Kidney tubule cell (primary cell): ENCODE measurements at places on chromosomes 1 and 21.

DNA sequence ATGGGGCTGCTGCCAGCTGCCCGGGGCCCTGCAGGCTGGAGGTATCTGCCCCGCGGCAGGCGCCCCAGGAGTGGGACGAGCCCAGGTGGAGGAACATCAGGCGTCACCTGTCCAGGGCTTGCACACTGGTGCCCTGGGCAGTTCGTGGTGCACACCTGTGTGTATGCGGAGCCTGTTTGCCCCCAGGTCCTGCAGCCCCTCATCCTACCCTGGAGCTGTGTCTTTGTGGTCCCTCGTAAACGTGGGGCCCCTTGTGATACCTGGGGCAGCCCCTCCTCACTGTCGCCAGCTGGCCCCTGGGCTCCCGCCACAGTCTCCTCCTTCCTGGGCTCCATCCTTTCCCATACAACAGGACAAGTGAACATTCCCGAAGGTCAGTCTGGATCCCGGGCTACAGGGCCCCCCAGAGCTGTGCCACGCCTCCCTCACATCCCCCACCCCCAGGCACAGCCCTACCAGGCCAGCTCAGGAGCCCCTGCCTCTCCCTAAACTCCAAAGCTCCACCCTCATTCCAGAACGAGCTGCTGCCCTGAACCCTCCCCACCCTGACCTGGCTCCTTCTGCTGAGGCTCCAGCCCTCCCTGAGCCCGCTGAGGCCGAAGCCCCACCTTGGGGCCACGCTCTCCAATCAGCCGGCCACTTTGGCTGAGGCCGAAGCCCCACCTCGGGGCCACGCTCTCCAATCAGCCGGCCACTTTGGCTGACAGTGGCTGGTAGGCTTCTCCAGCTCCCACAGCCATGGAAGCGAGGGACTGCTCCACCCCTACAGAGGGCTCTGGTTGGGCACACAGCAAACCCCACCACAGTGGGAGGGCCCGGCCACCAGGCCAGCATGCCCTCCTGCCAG is 42.6 kb downstream of the UBE2G2 start:
- no peak for DNase-seq

DNA sequence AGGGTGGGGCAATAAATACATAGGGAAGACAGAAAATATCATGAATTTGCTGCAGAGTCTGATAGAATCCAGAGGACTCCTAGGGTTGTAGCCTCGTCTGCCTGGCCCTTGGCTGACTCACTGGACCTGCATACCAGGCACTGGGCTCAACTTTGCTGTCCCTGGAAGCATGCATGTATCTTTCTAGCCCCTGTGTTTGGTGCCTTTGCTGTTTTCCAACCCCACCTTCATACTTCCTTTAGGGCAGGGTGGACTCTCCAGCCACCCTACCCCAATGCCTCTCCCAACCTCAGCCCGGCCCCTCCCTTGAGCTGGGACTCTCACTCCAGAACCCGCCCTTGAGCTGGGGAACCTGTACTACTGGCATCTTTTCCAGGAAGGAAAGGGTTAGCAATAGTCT is 1.2 kb downstream of the RAB25 start:
- peak; percentile 47 for DNase-seq

GRCh38 chr21:27505516-27505915 is 538.6 kb upstream of the ADAMTS5 start:
- peak; percentile 31 for DNase-seq

DNA sequence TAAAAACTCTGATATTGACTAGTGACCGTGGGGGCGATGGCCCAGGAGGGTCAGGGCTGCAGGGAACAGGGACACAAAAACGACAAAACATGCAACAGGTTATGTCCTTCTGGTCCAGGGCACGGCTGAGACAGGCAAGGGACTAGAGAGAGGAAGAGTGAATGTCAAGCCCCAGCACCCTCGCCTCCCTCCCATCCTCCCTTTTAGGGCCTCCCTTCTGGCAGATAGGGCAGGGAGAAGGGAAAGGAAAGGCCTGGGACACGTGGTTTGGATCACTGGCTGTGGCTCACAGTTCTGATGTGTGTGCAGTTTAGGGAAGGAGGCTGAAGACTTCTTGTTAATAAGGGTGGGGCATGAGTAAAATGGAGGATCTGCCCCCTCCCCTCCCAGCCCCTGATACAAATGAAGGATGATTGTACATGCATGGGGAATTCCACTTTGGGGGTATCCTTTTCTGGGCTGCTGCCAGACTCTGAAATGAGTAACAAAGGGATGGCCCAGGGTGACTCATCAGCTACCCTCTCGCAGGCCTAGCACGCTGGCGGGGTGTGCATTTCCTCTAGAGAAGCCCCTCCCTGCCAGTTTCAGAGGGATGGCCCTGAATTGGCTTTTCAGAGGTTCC is 14.2 kb downstream of the CAPN2 start:
- peak; percentile 99 for DNase-seq

GRCh38 chr1:227905573-227906487 is 41.9 kb downstream of the WNT9A start:
- DNase-seq, result no peak

GRCh38 chr1:209238356-209238755 is 345.2 kb upstream of the CAMK1G start:
- no peak for DNase-seq

DNA sequence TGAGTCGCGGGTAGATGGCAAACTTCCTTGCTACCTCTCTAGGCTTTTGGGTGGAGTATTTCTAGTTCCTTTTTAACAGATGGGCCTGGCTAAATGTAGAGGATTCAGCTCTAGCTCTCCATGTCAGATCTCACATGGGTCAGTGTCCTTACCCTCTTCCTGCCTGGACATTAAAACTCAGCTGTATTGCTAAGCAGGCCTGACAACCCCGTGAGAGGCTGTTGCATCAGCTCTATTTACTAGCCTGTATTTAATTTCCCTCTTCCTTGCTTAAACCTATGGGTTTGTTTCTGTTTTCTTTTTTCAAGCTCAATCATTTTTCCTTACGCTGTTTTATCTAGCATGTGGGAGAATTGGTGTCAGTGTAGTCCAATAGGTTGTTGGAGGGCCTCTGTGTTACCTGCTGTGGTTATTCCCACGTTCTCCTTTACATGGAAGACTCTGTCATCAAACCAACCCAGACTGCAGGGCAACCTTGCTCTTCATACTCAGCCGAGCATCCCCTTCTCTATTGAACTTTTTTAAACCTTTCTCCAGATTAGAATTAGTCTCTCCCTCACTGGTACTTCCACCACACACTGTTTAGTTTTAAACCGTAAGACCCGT is 79.5 kb upstream of the BACH1 start:
- DNase-seq, result no peak

GRCh38 chr1:226638001-226638601 is 89.5 kb downstream of the STUM start:
- no peak for DNase-seq

- peak; percentile 52 for DNase-seq
These were observed 163.4 kb upstream of the USP24 start for GRCh38 chr1:55378582-55378981.

- peak; percentile 59 for DNase-seq
These were observed 109.8 kb downstream of the PATJ start for GRCh38 chr1:61851849-61852669.

- DNase-seq, result peak; percentile 64
These were observed at the start of gene DHRS3 for GRCh38 chr1:12617901-12618660. Gene DHRS3, minus strand, starts transcription at chr1:12618210. Its CDS starts 862 bp downstream, at chr1:12617348.

DNA sequence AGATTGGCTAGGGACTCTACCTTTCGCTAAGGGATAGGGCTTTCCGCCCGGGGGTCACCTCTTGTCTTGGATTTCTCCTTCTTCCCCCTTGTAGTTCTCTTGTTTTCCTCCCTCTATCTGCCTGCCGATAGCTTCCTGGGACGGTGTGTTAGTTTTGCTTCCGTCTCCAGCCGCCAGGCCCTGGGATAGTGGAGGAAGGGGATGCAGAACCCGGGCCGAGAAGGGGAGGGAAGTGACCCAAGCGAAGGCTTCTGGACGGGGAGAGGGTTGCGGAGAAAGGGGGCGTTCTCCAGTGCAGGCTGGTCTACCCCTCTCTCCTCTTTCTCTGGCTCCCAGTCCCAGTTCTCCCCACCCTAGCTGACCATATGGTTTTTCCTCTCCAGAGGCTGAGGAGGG is 871 bp downstream of the TUFT1 start:
- peak; percentile 48 for DNase-seq

- DNase-seq, result no peak
These were observed 30.4 kb downstream of the NGF start for GRCh38 chr1:115307661-115308060.

GRCh38 chr1:195867638-195868037 is 740.6 kb downstream of the KCNT2 start:
- no peak for DNase-seq

- no peak for DNase-seq
These were observed 90.4 kb downstream of the HS2ST1 start for GRCh38 chr1:87004857-87005256.

DNA sequence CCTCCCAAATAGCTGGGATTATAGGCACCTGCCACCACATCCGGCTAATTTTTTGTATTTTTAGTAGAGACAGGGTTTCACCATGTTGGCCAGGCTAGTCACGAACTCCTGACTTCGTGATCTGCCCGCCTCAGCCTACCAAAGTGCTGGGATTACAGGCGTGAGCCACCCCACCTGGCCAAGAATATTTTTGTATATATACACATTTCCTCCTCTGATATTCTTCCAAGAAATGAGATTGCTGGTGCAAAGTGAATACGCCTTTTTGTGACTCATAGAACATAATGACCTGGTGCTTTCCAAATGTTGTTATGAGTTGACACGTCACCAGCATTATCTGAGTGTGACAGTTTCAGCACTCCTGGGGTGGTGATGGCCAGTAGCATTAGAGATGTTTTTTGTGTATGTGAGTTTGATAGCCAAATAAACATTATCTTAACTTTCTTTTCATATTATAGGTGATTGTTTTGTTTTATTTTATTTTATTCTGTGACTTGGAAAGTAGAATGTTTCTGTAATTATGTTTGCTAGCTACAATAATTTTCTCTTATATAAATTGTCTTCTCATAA is 54.9 kb downstream of the KCNK1 start:
- DNase-seq, result peak; percentile 81

DNA sequence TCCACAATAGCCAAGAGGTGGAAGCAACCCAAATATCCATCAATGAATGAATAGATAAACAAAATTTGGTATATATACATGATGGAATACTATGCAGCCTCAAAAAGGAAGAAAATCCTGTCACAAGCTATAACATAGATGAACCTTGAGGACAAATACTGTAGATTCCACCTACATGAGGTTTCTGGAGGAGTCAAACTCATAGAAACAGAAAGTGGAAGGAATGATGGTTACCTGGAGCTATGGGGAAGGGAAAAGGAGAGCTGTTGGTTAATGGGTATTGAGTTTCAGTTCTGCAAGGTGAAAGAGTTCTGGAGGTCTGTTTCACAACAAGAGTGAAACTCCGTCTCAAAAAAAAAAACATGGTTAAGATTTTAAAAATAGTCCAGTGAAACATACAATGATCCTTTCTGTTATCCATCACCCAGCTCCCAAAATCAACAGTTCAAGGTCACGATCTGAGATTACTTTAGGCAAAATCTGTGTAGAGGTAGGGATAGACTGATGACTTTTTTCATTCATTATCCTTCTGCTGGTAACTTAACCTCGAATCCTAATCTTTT is 80.8 kb upstream of the HNRNPU start:
- no peak for DNase-seq

DNA sequence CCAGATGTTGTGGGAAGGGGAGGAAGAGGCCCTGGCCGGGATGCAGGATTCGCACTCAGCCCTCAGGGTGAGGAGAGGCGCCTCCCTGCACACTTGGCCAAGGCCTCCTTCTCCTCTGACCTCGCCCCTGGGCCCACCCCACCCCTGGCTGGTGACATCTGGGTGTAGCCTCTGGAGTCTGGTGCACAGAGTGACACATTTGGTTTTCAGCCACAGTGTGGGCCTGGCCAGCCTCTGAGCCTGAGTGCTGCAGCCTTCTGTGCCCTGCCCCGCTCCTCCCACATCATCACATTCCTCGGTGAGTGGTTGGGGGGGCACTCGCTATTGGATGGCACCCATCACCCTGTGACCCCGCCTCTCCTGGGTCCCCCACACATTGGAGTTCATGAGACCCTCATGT is 45.8 kb downstream of the PRDM16 start:
- no peak for DNase-seq

GRCh38 chr1:18008081-18008480 is 99.5 kb upstream of the IGSF21 start:
- no peak for DNase-seq

GRCh38 chr21:33821503-33822322 is 93.9 kb downstream of the ATP5PO start:
- no peak for DNase-seq

- peak; percentile 29 for DNase-seq
These were observed 33.4 kb downstream of the RGS7 start for GRCh38 chr1:241323514-241324195.

GRCh38 chr1:223102797-223103533 is 40.1 kb downstream of the TLR5 start:
- DNase-seq, result peak; percentile 76

- DNase-seq, result peak; percentile 68
These were observed 8.2 kb upstream of the FNDC7 start for GRCh38 chr1:108704496-108704895.

DNA sequence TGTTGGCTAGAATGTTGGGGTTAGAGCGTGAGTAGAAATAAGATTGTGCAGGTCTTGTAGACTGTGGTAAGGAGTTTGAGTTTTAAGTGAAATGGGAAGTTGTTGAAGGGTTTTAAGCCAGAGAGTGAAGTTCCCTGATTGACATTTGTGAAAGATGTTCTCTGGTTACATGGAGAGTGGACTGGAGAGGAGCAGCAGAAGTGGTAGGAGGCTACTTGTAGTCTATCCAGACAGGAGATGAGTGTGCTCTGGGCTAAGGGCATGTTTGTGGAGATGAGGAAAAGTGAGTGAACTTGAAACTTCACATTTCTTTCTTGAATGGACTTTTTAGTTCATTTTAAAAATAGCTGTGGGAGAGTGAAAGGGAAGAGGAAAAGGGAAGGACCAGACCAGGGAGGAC is 37.0 kb downstream of the F3 start:
- no peak for DNase-seq

DNA sequence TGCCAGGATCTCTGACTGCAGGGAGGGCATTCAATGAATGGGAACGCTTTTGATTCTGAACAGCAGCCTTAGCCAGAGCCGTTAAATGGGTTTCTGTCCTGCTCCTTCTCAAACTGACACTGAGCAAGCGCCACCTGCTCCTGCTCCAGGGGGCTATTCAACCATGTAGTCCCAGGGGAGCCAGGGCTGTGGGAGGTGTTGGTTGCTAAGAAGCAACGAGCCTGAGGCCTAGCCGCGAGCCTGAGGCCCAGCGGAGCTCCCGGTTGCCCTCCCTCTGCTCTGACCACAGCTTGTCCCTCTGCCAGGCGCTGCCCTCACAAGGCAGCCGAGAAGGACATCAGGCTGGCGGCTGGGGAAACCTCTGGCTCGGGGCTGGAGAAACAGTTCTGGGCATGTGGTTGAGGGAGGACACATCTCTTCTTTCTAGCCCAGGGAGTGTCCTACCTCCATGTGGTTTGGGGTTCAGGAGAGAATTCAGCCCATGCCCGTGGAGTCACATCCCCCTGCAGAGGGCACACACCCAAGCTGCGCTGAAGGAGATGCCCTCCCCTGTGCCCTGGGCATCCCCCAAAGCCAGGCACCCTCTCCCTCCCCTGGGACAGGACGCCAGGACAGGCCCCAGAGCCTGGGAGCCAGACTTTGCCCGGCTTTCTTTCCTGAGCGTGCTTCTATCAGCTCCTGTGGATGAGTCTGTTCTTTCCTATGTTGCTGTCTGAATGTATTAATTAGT is 18.0 kb downstream of the PCP4 start:
- DNase-seq, result peak; percentile 15

- peak; percentile 7 for DNase-seq
These were observed 603.7 kb upstream of the CAMK1G start for GRCh38 chr1:208979776-208980175.

- no peak for DNase-seq
These were observed 12.1 kb upstream of the PSMD4 start for GRCh38 chr1:151242442-151242841.
